Epithelial cell of esophagus (primary cell): ENCODE measurements at places on chromosomes 6 and 20.

DNA sequence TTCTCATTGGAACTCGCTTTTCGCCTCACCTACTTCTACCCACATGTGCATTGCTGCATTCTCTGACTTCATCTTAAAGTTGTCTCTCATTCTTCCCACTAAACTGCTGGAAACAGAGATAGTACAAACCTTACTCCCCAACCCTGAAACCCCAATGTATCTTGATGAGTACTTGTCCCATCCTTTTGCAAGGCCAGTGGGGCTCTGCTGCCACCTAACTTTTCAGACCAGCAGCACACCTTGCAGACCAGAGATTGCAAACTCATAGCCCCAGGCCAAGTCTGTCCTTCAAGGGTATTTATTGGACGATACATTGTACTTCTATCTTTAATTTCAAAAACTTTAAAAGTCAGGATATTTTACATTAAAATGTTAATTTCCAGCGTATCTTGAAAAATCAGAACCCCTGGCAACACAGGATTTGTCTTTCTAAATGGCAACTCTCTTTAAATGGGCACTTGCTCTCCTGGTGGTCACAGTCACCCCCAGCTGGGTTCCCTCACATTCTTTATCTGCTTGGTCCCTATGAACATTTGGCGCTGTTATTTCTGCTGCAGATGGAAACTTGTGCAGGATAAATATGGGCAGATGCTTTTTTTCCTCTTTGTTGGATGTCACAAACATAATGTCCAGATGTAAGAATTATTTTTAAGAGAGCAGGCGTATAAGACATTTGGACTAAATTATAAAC lies 83.9 kb downstream of the SOD2 start:
- peak; percentile 66 for DNase-seq

- no peak for DNase-seq
Observed at GRCh38 chr6:49464691-49465090, 1.5 kb downstream of the CENPQ start.

- no peak for DNase-seq
Observed at GRCh38 chr20:25145131-25145530, 50.4 kb upstream of the ENTPD6 start.

DNA sequence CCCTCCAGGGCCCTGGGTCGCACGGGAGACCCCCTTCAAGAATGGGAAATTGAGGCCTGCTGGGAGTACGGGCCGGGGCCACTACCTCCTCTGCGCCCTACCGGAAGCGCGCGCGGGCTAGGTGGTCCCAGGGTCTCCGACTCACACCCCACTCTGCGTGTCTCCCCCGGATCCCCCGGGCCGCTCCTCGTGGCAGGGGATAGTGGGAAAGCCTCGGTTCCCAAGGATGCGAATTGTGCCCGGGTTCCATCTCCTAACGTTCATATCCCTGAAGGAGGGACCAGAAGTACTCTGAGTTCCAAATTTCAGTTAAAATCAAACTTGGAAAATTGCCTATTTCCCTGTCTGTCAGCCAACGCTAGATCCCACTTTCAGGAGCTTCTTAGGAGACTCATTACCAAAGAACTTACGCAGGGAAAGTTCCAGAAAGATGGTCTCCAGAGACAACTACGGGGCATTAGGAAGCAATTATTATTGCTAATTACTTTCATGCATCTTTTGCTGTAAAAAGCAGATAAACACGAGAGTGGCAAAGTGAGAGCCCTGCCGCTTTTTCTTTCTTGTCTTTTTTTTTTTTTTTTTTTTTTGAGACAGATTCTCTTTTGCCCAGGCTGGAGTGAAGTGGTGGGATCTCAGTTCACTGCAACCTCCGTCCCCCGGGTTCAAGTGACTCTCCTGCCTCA lies 858 bp downstream of the FAM83D start:
- DNase-seq: no peak

DNA sequence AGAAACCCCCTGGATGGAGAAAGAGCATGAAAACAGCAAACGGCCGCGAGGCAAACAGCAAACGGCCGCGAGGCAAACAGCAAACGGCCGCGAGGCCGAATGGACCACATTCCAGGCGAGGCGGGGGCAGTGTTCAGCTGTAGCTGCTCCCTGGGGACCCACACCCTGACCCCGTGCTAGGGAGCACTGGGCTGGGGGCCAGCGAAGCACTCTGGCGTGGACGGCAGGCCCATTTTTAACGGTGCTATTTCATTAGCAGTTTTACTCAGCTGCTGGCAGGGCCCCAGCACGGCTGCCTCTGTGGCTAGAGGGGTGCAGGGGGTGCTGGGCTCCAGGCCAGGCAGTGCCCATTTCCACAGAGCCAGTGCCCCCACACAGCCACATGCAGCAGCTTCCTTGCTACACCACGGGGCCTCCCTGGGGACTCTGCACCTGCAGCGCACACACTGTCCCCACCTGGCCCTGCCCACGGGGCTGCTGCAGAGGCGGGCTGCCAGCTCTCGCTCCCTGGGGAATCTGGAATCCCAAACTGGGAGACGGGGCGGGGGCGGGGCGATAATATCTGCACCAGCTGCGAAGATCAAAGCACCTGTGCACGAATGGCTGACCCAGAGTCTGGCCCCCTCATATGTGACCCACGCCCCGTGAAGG lies 35.6 kb upstream of the SLCO4A1 start:
- DNase-seq: no peak

- peak; percentile 29 for DNase-seq
Observed at GRCh38 chr6:74277777-74278186, 581.8 kb downstream of the CD109 start.

DNA sequence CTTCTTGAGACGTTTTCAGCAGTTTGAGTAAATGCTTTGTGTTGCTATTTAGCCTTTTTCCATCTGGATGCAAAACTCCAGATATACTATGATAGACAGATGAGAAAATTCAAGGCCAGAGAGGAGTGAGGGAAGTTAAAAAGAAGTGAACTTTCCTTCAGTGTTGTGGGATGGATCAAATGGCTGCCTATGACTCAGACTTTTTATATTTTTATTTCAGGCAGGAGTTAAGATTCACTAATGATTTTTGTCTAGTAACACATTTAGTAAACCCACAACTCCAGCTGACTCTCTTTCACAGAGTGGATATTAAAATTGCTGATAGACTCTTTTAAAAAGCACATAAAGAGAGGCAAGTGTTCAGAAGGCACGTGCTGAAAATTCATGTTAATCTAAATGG lies 23.2 kb upstream of the PTCHD4 start:
- no peak for DNase-seq

GRCh38 chr20:4787820-4788219 lies 66.1 kb downstream of the PRND start:
- DNase-seq: no peak

- DNase-seq: peak; percentile 10
Observed at GRCh38 chr20:12086359-12086758, 168.7 kb downstream of the BTBD3 start.
